ENCODE measurements at places on chromosomes 7 and 10.
A peak's percentile ranks its signal among the peaks of the same experiment; 100 is the strongest.

DNA sequence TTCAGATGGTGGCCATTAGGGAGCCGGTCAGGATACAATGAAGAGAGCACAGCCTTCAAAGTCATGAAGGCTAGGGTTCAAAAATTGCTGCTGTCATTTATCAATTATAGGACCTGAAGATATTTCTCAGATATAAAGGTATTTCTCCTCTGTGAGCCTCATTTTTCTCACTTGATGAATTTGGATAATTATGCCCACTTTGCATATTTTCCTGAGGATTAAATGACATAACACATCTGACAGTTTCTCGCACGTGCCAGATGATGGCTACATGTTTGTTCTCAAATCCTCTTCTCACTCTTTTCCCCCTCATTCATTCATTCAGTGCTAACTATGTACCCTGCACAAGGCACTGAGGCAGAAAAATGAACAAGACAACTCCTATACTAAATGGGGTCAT lies 391.6 kb downstream of the INHBA start:
- DNase-seq: no peak

GRCh38 chr10:80506189-80506575 lies 31.5 kb upstream of the SH2D4B start:
- no peak for DNase-seq

DNA sequence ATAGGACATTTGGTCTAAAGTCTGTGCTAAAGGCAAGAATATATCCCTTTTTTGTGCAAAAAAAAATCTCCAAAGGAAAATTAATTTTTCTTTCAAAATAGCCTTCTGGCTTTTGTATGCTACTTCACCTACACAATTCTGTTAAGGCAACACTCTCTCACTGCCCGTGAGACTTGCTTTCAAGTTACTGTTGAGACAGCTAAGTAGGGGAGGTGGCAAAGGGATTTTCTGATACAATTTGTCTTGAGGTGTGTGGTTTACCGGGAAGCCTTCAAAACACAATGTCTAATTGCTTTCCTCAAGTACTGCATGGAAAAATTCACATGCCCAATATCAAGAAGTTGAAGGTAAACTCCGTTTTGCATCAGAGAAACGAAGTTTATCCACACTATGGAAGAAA lies 50.8 kb upstream of the RSU1 start:
- no peak for DNase-seq

GRCh38 chr10:87591589-87591886 lies 68.1 kb upstream of the PAPSS2 start:
- DNase-seq: no peak

DNA sequence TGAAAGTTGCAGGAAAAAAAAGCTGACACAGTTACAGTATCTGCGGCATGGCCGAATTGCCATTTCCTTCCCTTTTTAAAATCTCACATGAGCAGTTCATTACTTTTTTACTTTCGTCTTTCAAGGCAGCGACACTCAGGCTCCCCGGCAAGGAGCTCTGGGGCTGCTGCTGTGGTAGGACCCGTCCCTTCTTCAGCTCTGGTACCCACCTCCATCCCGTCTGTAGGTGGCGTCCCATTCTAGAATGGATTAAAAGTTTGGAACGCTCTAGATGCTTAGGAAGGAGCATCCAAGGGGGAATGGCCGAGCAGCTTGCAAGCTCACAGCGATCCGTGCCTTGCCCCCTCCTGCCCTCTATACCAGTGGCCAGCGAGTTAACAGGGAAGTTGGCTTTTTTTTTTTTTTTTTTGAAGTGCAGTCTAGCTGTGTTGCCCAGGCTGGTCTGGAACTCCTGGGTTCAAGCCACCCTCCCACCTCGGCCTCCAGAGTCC lies 22.8 kb upstream of the TTYH3 start:
- DNase-seq: no peak

GRCh38 chr7:105759670-105760550 lies 116.5 kb downstream of the ATXN7L1 start:
- DNase-seq: peak; percentile 34
